ENCODE measurements at places on chromosomes 11 and 22. TPM values are rescaled to one million over a fixed set of nuclear protein-coding genes. Genes with fewer than 3 reads are reported as not detected.

Gene RFPL3
- total RNA-seq, result not detected

Gene APOL5
- 0.69 TPM for total RNA-seq

Gene ZNRF3
- total RNA-seq, result 2.8 TPM

Gene TMEM86A
- total RNA-seq, result 0.65 TPM

Gene CST6
- total RNA-seq, result not detected

Gene CCDC188
- 0.51 TPM for total RNA-seq

Gene XPNPEP3
- 10.4 TPM for total RNA-seq

Gene FGF4
- total RNA-seq, result not detected

Gene UPK3A
- total RNA-seq, result not detected

Gene APOL2
- total RNA-seq, result 43.7 TPM

GRCh38 chr22:26756675-26757293 is 99.4 kb downstream of the MIAT start:
- peak; percentile 77 for DNase-seq

DNA sequence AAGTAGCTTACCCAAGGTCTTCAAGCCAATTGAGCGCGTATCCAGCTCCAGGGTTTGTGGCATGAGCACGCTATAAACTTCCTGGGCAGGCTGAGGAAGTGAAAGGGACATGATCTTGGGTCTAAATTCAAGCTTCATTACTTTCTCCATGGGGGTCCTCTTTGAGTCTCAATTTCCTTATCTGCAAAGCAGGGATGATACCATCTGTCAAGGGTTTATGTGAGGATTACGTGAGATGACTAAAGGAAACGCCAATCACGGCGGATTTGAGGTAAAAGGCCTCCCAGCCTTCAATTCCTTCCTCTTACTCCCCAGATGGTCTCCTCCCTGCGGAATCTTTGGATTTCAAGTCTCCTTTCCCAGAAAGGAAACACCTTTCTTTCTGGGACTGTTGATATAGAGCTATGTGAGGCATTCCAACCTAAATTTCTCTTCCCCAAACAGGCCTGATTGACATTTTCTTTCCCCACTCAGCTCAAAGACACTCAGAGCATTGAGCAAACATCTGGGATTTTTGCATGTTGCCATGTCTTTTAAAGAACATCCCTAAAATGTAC is 474.4 kb downstream of the INSC start:
- no peak for DNase-seq

GRCh38 chr11:10777806-10778205 is 26.8 kb downstream of the CTR9 start:
- DNase-seq, result no peak

DNA sequence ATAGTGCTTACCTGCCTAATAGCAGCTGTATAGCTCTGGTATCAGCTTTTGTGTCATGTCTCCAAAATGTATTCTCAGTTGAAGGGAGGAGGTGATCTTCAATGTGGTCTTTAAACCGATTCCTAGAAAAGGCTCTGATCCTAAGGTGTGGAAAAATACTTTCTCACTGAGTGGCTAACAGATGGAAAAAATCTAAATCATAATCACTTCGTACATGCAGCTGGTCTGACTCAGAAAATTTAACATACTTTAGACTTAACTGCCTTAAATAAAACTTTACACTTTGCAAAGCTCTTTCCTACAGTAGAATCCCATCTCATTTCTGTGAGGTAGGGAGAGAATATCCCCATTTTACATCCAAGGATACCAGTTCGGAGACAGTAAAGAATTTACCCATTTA is 38.0 kb downstream of the C2CD3 start:
- DNase-seq, result no peak

GRCh38 chr11:62614275-62614674 is 1.2 kb downstream of the ROM1 start:
- DNase-seq, result peak; percentile 33

DNA sequence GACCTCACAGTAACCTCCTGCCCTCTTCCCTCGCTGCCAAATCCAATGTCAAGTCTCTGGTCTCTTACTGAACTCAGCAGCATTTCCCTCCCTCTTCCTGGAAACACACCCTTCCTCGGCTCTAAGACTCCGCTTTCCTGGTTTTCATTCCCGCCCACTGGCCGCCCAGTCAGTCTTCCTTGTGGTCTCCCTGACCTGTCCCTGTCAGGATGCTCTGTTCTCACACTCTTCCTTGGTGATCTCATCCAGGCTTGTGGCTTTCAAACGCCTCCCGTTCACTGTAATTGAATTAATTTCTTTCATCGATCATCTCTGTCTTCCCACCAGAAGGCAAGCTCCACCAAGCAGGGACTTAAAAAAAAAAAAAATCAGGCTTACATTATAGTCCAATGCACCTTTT is 33.5 kb downstream of the MYO18B start:
- DNase-seq, result peak; percentile 60

- DNase-seq, result no peak
Observed at GRCh38 chr22:46259374-46259773, 3.8 kb downstream of the PKDREJ start.

- no peak for DNase-seq
Observed at GRCh38 chr11:14821031-14821430, 71.0 kb downstream of the CYP2R1 start.

- peak; percentile 58 for DNase-seq
Observed at GRCh38 chr11:15627560-15627959, 512.8 kb downstream of the INSC start.

DNA sequence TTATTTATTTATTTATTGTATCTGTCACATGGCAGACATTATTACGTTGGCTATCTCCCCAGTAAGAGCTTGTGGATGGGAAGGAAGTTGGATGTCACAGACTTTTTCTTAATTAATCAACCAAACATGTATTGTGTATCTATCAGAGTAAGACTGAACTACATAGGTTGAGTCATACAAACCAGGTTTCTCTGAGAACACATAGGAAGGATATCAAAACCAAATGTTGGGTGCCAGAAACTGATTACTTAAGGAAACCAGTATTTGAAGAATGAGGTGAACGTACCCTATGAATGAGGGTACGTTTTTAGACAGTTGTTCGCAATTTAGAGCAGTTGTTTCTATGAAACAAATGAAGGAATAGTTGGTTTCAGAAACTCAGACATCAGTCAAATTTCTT is 136.4 kb downstream of the SLC17A6 start:
- DNase-seq, result no peak

GRCh38 chr11:19258641-19259230 is 18.0 kb upstream of the E2F8 start:
- DNase-seq, result no peak

DNA sequence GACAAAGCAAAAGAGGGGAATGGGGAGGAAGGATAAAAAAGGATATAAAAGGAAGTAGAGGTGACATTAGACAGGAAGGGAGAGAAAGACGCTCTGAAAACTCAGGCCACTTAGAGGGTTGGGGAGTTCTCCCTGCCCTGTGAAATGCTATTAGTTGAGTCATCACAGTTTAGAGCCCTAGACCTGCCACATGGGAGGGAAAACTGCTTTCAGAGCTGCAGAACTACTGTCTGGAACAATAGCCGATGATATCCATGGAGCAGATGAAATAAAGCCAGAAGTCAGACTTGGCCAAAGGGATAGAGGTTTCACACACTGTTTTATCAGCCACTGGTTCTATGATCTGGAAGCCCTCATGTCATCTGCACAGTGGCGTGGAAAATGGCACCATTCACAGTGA is 157.9 kb downstream of the NCAM1 start:
- peak; percentile 72 for DNase-seq

DNA sequence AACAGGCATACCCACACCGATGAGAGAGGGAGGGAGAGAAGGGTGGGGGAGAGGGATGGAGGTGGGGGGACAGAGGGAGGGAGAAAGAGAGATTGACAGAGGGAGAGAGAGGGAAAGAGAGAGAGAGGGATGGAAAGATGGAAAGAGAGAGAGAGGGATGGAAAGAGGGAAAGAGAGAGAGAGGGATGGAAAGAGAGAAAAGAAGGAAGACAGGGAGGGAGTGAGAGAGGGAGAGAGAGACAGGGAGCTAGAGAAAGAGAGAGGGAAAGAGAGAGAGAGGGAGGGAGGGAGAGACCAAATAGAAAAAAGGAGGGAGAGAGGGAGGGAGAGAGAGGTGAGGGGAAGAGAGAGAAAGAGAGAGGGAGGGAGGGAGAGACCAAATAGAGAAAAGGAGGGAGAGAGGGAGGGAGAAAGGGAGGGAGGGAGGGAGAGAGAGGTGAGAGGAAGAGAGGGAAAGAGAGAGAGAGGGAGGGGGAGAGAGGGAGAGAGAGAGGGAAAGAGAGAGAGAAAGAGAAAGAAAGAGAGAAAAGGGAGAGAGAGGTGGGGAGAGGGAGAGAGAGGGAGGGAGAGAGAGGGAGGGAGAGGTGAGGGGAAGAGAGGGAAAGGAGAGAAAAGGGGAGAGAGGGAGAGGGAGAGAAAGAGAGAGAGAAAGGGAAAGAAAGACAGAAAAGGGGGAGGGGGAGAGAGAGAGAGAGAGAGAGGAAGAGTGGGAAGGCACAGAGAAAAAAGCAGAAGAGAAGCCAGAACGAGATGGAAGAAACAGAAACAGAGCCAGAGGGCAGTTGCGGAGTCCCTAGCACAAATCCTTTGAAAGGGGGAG is 23.8 kb downstream of the MB start:
- no peak for DNase-seq

- peak; percentile 87 for DNase-seq
Observed at GRCh38 chr22:50341977-50342650, 1.0 kb upstream of the PPP6R2 start.

DNA sequence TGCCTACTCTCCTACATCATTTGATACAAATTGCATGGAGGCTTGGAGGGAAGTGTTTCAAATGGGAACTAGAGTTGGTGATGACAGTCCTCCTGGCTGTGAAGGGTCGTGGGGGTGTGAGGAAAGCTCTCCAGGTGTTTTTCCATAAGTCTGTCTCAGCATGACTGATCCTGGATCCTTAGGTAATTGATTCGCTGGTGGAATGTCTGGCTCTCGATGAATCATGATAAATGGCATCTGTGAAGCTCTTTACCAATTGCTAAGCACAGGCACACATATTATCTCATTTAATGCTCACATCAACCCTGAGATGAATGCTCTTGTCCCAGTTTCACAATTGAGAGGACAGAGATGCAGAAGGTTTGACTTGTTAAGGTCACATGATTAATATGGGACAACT is 107.5 kb downstream of the PKNOX2 start:
- peak; percentile 23 for DNase-seq

GRCh38 chr11:111718859-111719258 is 47.3 kb downstream of the PPP2R1B start:
- DNase-seq, result peak; percentile 18

DNA sequence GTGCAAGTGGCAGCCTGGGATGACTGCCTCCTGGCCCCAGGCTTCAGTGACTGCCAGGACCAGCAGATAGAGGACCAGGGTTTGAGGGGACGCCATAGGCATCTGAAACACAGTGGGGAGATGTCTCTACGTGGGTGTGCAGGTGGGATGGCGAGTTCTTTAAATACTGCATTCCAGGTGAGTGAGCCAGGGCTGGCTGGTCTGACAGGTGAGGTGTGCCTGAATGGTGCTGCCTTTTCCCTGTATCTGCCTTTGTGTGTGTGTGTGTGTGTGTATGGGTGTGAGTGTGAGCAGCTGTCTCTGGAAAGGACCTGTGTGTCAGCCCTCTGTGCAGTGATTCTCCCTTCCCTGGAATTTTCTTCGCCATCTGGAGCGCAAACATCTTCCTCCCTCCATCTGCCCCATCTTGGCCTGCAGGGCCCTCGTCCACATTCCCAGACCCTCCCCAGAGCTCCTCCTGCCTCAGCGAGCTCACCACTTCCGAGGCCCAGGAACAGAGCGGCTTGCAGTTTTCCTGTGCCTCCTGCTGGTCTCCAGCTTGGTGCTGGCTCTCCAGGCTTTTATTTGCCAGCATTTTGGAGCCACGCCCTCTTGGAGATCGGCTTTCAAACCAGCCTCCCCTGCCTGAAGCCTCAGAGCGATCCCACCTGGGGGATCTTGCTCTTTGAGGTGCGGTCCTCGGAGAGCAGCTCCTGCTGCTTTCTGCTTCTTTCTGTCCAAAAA is at the start of gene GPHA2:
Gene GPHA2 (minus strand): TSS at position 535 of the 723 bp plus-strand sequence. CDS start 433 bp downstream, at position 102.
- no peak for DNase-seq

- peak; percentile 8 for DNase-seq
Observed at GRCh38 chr11:79129702-79130101, 311.1 kb downstream of the TENM4 start.

DNA sequence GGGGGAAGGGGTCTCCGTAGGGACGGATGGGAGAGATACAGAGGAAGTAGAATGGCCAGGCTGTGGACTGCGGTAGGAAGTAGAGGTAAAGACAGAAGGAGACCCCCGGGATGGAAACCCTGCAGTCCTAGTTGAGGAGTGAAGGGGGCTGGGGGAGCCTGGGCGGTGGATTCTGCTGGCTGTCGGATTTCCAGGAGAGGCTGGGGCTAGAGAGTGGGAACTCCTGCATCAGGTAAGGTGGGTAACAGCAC is 727 bp upstream of the SCARF2 start:
- no peak for DNase-seq
